ENCODE measurements at places on chromosomes 7 and 10.
A peak's percentile ranks its signal among the peaks of the same experiment; 100 is the strongest.

DNA sequence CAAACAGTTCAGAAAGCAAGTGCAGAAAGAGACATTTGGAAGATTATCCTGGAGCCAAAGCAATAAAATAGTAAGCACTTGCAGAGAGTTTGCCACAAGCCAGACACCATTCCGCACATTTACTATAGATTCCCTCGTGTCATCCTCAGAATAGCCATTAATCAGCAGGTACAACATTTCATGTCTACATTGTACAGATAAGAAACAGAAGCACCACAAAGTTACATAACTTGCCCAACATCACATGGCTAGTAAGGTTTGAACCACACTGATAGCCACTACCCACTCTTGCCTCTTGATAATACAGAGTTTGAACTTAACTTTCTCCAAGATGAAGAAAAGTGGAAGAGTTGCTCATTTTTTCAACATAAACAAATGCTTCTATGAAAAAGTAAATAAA, 40.6 kb upstream of the GHITM start:
- DNase-seq = no peak

- DNase-seq = no peak
Observed at GRCh38 chr7:51702673-51703072, 386.1 kb upstream of the COBL start.

- no peak for DNase-seq
Observed at GRCh38 chr10:10141782-10142382, 875.8 kb upstream of the CELF2 start.

DNA sequence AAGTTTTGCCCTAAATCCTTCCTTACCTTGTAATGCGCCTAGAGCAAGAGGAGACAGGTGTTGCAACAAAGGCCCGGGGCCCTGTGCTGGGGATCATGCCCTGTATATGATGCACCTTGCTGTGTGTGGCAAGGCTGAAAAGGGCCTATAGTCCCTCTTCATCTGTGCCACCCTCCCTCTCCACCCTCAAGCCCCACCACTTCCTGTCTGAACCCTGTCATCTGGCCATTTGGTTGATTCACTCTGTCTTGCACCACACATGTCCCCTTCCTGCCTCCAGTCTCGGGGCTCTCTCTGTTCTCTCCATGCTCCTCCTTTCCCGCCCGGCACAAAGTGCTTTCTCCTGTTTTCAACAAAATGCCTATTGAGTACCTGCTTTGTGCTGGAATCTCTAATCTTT, 11.5 kb upstream of the MALSU1 start:
- peak; percentile 6 for DNase-seq

DNA sequence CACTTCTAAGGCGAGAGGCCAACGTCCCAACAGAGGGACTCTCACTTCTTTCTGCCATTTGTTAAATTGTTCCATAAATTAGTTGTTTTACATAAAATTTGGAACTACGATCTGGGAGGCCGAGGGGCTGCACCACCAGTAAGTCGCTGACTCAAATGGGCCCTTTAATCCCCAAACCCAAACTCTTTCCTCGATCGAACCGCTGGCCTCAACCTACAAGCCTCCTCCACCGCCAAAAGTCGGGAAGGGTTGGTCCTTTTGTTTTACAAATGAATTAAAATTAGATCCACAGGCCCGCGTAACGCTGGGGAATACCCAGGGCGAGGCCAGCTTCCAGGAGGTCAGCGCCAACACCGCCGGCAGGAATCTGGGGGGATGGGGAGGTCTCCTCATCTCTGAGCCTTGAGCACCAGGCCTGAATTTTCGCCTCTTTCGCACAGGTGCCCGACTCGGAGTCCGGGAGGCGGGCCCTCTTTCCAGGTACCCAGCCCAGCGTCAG, 1.2 kb upstream of the FOXI2 start:
- no peak for DNase-seq

GRCh38 chr10:10850214-10850613, 167.5 kb upstream of the CELF2 start:
- DNase-seq = no peak

DNA sequence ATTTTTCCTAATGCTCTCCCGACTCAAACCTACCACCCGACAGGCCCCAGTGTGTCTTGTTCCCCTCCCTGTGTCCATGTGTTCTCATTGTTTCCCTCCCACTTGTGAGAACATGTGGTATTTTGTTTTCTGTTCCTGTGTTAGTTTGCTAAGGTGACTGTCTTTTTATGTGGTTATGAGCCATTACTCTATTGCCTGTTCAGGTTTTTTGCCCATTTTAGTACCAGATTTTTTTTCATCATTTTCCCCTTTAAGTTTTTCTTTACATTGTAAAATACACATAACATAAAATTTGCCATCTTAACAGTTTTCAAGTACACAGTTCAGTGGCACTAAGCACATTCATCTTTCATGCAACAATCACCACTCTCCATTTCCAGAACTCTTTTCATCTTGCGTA, 133.5 kb downstream of the GPR158 start:
- DNase-seq = no peak

- no peak for DNase-seq
Observed at GRCh38 chr10:3203972-3204371, 31.4 kb upstream of the PITRM1 start.

DNA sequence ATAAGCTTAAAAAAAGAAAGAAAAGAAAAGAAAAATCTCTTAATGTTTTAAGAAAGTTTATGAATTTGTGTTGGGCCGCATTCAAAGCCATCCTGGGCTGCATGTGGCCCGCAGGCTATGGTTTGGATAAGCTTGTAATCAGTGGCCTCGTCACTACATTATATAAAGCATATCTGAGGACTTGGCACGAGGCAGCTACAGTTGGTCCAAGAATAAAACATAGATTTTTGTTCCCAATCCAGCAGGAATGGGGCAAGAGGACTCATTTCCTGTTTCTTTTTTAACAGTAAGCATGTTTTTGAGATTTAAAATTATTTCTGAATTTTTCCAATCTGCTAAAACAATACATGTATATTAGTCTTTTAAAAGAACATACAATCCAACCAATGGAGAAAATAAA, 28.6 kb downstream of the MCM10 start:
- peak; percentile 15 for DNase-seq

DNA sequence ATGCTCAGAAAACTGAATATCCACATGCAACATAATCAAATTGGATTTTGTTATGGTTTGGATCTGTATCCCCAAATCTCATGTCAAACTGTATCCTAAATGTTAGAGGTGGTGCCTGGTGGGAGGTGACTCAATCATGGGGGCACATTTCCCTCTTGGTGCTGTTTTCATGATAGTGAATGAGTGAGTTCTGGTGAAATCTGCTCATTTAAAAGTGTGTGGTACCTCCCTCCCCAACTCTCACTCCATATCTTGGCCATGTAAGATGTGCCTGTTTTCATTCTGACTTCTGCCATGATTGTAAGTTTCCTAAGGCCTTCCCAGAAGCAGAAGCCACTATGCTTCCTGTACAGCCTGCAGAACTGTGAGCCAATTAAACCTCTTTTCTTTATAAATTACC, 239.6 kb upstream of the KLF14 start:
- DNase-seq = no peak

GRCh38 chr7:157799076-157799685, 462.4 kb downstream of the DNAJB6 start:
- no peak for DNase-seq

- no peak for DNase-seq
Observed at GRCh38 chr7:112263519-112263918, 57.0 kb downstream of the ZNF277 start.

- peak; percentile 6 for DNase-seq
Observed at GRCh38 chr7:152093717-152094116, 68.2 kb downstream of the GALNT11 start.

GRCh38 chr10:17128261-17128660, 1.4 kb downstream of the CUBN start:
- no peak for DNase-seq

DNA sequence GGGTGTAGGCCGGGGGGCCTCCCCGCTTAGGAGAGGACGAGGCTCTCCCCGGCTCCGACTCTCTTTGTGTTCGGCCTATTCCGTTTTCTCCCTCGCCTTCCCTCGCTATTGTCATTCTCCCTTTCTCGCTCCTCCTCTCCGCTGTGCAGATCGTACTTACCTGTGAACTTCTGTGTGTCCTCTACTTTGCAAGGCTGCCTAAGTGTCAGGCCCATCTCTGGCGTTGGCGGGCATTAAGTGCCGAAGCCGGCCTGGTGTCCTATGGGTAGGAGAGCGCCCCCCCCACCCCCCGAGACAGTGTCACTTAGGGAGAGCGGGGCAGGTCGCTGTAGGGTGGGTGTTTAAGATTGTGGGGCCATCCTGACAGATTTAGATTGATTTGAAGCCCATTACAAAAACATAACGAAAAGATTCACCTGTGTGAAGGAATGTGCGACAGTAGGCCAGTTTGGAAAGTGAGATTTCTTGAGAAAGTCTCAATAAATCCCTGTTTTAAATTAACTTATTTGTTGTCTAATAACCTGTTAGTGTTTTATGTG, 579 bp downstream of the RBM33 start:
- DNase-seq = peak; percentile 32

DNA sequence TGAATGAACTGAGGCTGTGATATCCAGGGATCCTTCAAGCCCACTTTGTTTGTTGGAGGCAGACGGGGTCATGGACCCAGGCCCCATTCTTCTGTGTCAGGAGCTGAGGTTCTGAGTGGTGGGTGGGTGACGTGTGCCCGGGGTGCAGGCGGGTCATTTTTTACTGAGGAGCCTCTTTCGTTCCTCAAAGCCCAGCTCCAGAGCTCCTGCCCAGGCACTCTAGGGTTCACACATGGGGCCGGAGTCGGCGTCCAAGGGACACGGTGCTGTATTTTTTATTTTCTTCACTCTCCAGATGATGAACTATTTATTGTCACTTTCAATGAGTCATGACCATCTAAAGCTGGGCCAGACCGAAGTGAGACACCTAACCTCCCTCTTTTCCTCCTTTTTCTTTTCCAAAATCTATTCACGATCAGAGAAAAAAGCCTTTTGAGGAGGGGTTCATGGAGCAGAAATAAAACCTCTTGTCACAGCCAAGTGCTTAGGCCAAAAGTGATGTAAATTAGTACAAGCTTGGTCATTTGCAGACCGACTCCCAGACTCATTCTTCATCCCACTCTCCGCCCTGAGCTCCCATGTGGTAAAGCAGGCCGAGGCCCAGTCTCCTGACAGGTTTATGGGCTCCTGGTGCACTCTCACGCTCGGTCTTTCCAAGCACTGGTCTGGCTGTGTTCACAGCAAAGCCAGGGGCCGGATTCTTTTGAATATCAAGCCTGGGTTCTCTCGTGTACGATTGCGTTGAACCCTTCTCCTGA, 41.4 kb upstream of the PITRM1 start:
- no peak for DNase-seq

- no peak for DNase-seq
Observed at GRCh38 chr7:143299840-143300239, 11.7 kb downstream of the CASP2 start.

GRCh38 chr7:46071076-46071475, 150.0 kb upstream of the IGFBP3 start:
- no peak for DNase-seq

- no peak for DNase-seq
Observed at GRCh38 chr10:123390332-123390731, 236.1 kb downstream of the BUB3 start.

- DNase-seq = peak; percentile 11
Observed at GRCh38 chr10:97020452-97021400, 165.0 kb downstream of the SLIT1 start.

DNA sequence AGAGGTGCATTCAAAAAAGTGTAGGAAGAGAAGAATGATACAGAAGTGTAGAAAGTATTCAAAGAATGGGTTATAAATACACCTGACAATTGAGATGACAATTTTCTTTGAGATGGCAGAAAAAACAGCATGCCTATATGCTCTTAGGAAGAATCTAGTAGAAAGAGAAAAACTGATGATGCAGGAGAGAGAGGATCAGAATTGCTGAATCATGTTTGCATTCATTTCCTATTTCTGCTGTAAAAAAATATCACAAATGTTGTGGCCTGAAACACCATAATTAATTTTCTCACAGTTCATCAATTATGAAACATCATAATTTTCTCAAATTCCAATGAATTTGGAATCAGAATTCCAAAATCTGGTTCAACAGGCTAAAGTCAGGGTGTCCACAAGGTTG, 9.8 kb upstream of the AKR1C1 start:
- no peak for DNase-seq

DNA sequence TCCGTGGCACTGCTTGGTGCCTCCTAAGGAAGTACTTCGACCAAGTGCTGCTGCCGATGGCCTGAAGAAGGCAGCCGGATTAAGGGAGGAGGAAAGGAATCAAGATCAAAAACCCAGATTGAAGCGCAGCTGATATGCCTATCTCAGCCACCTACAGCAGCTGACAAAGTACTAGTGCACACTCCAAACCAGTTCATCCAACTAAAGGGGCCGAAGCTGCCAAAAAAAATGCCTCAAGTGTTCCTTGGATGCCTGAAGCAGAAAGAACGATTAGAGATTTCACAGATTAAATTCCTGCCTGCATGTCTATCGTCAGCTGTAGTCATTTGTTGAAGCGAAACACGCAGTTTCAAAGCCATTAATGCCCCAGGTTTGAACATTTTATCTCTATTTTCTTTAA, 65.7 kb downstream of the TNRC18 start:
- no peak for DNase-seq

DNA sequence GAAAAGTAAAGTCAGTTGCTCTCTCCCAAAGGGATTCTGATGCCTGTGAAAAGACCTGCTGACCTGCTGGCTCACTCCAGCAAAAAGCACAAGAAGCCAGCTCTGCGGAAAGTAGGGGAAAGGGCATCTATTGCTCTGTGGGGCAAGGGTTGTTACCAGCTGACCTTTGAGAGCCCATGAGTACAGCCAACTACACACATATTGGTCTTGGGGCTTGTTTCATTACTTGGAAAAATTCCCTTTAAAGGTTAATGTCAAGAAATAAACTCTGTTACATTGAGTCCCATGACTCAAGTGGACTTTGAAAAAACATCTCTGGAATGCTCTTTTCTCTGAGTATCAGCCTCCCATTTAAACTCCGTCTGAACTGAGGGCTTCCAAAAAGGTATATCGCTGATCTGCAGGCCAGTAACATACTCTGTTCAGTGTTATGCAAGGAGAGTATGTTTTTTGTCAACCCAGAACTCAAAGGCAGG, 53.2 kb downstream of the PANK1 start:
- DNase-seq = peak; percentile 3

- no peak for DNase-seq
Observed at GRCh38 chr7:157158400-157158799, 19.7 kb downstream of the UBE3C start.

- DNase-seq = no peak
Observed at GRCh38 chr7:16688249-16688648, 42.3 kb downstream of the BZW2 start.

Measured in AG10803 (cell line).